ENCODE measurements at places on chromosomes 3 and 15. TPM values are rescaled to one million over a fixed set of nuclear protein-coding genes. Genes with fewer than 3 reads are reported as not detected.
A peak's percentile ranks its signal among the peaks of the same experiment; 100 is the strongest.

DNA sequence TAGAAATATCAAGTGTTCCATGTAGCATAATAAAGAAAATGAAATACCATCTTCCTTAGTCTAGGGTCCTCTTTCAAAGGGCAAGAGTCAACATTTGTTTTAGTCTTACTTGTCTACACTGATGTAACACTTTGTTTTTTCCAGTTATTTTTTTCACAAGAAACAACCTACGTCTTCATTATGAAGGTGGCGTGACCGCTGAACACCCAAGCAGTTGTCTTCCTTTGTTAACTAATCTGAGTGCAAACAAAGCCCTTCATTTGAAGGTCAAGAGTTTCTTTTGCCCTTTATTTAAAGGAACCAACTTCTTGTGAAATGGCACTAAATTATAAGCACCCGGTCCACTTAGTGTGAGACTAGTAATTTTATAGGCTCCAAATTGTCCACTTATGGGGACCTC, 73.2 kb downstream of the CD47 start:
- DNase-seq: no peak

DNA sequence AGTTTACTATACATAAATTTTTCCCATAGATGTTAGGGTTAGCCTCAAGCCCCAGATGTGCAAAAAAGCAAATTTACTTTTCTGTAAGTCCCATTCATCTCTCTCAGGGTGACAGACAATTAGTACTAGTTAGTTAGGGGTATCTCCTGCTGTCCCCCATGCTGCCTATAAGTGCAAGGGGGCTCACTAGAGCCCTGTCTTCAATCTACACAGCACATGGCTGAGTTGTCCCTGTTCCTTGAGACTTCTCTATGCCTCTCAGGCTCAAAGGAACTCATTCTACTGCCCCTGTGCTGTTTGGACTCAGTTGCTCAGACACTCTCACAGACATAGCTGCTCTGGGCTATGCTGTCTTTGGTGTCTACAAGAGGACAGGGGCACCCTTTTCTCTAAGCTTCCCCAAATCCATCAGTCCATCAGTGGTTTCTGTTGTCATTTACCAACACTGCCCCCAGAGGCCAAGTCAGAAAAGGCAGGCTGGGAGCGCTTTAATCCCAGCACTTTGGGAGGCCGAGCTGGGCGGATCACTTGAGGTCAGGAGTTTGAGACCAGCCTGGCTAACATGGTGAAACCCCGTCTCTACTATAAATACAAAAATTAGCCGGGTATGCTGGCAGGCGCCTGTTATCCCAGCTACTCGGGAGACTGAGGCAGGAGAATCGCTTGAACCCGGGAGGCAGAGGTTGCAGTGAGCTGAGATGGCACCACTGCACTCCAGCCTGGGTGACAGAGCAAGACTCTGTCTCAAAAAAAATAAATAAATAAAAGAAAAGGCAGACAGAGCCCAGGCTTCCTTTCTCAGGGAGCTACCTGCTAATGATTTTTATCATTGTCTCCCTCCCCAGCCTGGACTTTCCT, 31.4 kb upstream of the PRTG start:
- no peak for DNase-seq

DNA sequence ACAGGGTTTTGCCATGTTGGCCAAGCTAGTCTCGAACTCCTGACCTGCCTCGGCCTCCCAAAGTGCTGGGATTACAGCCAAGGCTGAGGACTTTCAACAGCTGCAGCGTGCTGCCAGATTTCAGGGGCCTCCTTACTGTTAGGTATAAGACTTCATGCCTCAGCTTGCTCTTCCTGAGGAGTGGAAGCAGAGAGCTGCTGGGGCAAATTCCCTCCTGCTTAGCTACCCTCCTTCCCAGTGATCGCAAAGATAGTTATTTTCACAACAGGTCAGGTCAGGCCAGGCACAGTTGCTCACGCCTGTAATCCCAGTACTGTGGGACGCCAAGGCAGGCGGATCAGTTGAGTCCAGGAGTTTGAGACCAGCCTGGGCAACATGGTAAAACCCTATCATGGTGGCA, 2.6 kb upstream of the CPNE9 start:
- DNase-seq: no peak

The CHRM5 gene
- total RNA-seq: 0.21 TPM

DNA sequence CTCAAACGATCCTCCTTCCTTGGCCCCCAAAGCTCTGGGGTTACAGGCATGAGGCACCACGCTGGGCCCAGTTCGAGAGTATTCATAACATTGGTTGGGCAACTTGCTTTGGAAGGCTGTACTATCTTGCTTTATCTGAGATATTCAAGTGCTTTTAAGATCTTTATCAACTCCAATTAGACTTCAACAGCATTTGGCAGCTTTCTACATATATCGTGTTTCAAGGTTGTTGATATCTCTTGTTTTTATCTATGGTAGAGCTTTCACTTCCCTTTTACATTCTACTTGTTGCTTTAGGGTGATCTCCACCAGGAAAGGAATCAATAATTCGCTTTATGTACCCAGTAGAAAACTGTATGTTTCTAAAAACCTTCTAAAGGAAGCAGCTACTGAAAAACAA, 395.3 kb downstream of the IL5RA start:
- no peak for DNase-seq

GRCh38 chr15:76181705-76182107, 121.9 kb downstream of the TMEM266 start:
- no peak for DNase-seq

The ALDH1L1 gene
- 87.3 TPM for total RNA-seq

- no peak for DNase-seq
These were observed 5.5 kb downstream of the SEMA5B start for GRCh38 chr3:123021996-123022510.

The GP5 gene
- total RNA-seq: not detected

DNA sequence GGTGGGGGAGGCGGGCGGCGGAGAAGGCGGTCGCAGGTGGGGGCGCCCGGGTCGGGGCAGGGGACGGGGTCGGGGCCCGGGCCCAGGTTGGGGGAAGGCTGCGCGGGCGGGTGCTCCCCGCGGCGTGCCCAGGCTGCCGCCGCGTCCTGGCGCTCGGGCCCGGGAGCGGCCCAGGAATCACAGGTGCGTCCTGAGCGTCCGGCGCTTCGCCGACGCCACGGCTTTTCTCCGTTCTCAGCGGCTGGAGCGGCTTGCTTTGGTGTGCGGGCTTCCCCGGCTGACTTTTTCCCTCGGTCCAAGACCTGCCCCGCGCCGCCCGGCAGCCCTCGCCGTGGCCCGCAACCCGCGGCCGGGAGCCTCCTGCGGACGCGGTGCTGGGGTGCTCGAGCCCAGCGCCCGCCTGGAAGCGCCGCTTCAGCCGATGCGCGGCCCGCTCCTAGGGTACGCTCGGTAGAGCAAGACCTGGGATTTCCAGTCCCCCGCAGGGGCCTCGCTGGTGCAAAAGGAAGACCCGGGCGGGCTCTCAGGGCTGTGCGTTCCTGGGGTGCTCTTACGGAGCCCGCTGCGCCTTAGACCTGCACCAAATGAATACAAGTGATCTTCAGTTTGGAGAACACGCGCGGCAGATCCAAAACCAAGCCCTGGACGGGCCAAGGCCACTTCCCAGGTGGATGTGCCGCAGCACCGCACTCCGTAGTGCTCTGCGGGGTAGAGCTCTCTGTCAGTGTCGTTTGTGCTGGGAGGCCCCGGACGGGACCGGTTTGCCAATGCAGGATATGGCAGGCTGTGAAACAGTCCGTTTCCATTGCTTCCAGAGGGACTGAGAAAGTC, 639 bp downstream of the NIPA1 start:
- no peak for DNase-seq

DNA sequence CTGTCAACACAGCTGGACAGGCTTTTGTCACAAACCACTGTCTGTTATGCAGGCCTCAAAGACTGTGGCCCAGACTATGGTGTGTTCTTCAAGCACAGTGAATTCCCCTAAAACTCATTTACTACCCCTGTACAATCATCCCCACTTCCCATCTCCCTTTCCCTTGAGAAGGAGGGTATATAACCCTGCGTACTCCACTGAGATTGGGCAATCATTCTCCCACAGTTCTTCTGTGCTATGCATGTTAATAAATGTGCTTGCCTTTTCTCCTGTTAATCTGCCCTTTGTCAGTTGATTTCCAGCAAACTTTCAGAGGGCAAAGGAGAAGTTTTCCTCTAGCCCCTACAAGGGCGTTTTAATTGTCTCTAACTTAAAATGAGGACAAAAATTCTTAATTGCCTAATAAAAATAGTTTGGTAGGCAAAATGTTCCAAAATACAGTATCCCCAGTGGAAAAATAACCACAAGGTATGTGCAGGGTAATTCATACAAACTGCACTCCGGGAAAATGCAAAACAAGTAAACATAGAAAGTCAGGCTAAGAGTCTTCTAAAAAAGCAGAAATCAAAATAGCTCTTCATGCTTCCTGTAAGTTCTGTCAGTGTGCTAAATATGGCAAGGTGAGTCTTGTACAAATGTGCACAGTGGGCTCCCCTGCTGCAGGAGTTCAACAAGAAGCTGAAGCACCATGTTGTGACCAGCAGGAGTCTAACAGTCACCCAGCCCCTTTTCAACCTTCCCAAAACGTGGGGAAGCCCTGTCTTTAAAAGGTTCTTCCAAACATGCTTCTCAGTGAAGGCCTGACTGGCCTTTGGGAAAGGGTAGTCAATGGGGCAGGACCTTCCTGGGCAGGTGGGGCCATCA, 10.2 kb downstream of the ATP10A start:
- DNase-seq: no peak

The C3orf20 gene
- total RNA-seq: not detected

- DNase-seq: no peak
These were observed 220.6 kb upstream of the SGO1 start for GRCh38 chr3:20406611-20407011.

GRCh38 chr3:167246252-167246651, 133.8 kb downstream of the ZBBX start:
- DNase-seq: no peak

The LRRC3B gene
- 0.30 TPM for total RNA-seq

The POC1A gene
- total RNA-seq: 2.1 TPM

GRCh38 chr15:63109920-63110319, 11.7 kb upstream of the LACTB start:
- no peak for DNase-seq

GRCh38 chr3:111608383-111608782, 13.2 kb upstream of the ZBED2 start:
- DNase-seq: no peak

- no peak for DNase-seq
These were observed 50.7 kb downstream of the CDC25A start for GRCh38 chr3:48137425-48137999.

DNA sequence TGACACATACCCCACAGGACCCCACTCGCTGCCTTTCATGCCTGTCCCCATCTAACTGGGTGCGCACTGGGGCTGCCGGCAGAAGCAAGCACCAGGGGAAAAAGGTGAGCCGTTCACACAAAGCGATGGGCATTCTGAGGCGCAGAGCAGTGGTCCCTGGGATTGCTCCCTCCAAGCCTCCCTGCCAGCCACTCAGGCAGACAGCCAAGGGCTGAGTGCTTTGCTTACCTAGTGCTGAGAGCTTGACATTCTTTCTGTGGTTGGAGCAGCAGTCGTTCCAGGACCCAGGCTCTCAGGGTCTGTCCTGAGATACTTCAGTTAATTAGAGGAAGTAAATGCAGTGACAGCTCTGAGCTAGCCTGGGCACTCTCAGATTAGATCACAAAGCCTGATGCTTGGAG, 5.7 kb downstream of the ESYT3 start:
- no peak for DNase-seq

The GNAT1 gene
- not detected for total RNA-seq

DNA sequence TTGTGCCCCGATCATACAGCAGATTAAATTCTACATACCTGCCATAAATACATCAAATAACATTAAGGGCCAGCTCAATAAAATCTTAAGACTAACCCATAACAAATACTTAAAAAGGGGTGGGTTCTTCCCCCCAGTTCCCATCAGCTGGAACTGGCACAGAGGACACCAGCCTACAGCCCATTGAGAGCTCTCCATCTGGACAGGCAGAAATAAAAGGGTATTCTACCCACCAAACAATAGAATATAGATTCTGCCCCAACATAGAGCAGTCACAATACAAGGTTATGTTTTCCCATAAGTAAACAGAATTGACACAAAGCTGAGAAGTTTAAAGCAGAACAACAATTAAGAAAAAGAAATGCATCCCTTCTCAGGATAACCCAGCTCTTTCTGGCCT, 11.9 kb downstream of the CPOX start:
- DNase-seq: no peak

DNA sequence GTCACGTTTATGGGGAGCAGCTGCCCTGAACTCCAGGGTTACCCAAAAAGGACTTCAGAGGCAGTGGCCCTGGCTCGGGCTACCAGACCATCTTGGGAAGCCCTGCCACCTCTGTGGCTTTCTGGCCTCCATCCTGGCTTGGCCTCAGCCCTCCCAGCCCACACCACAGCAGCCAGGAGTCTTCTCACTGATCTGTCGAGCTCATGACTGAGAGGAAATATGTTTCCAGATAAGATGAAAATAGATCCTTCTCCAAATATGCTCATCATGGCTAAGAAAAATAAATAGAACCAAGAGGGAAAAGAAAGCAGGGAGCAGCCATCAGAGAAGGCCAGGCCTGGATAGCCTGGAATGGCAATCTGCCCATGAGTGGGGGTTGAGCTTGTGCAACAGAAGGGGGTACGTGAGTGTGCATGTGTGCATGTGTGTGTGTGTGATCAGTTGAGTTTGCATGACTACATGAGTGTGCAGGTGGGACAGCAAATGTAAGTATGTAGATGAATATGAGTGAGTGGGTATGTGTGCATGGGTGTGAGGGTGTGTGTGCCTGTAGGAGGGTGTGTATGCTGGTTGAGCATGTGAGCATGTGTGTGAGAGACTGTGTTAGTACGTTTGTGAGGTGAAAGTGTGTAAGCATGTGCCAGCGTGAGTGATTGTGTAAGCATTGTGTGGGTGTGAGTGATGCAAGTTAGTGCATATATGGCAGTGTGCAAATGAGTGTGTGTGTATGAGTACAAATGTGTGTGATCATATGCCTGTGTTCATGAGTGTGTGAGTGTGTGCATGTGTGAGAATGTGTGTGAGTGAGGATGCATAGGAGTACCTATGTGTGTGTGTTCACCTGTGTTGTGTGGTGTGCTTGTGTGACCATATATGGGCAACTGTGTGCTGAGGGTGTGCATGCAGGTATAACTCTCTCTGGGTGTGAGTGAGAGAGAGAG, 9.9 kb upstream of the RFT1 start:
- DNase-seq: no peak

GRCh38 chr3:177449360-177450006, 252.2 kb upstream of the TBL1XR1 start:
- DNase-seq: no peak

The SNX22 gene
- 1.2 TPM for total RNA-seq

The DNAH12 gene
- under 0.01 TPM for total RNA-seq

The RARB gene
- 22.6 TPM for total RNA-seq

GRCh38 chr3:65483480-65483879, 555.2 kb downstream of the MAGI1 start:
- DNase-seq: no peak

DNA sequence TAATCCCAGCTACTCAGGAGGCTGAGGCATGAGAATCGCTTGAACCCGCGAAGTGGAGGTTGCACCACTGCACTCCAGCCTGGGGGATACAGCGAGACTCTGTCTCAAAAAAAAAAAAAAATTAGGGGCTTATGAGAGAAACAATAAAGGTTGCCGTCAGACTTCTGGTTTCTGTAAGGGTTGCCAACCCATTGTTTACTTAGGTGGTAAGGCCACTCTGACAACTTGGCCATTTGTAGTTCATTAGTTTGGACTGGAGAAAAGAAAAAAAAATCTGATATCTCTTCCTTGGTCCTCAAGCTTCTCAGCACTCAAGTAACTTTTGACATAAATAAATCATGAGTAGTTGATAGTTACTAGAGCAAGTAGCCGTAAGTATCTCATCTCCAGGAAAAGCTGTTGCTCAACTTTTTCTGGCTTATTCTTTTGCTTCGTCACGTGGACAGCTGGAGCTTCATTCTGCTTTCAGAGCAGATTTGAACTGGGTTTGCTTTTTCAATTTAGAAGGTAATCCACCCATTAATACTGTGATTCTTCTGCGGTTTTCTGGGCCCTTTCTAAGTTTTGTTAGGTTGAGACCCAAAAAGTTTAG, 9.4 kb downstream of the SNX1 start:
- DNase-seq: peak; percentile 60

The MTHFS gene
- total RNA-seq: 6.9 TPM
